ENCODE measurements at places on chromosomes 2 and 18. TPM values are rescaled to one million over a fixed set of nuclear protein-coding genes. Genes with fewer than 3 reads are reported as not detected.

- no peak for DNase-seq
These were observed 509.6 kb upstream of the POU3F3 start for GRCh38 chr2:104344306-104344705.

DNA sequence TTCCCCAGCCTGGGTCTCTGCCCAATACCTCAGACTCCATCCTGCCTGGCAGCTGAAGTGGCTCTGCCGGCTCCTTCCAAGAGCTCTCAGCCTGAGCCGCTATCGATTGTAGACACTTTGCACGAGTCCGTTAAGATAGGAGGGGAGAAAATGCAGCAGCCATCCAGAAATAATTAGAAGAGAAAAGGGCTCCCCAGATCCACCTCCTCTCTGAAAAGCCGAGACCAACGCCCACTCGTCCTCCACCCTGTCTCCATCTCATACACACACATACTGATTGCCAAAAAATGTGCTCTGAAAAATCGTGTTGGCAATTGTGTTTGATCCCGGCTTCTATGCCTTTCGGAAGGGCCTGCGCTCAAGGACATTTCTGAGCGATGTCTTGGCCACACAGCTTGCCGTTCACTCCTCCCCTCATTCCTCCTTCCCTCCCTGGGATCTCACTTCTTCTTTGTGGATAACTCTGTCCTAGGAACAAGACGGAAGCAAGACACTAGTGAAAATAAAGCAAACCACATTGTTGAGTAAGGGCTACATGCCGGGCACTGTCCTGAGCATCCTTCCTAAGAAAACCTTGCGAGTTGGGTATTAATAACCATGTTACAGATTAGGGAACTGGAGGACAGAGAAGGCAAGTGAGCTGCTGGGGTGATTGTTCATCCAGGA lies 372.8 kb upstream of the MYT1L start:
- no peak for DNase-seq

DNA sequence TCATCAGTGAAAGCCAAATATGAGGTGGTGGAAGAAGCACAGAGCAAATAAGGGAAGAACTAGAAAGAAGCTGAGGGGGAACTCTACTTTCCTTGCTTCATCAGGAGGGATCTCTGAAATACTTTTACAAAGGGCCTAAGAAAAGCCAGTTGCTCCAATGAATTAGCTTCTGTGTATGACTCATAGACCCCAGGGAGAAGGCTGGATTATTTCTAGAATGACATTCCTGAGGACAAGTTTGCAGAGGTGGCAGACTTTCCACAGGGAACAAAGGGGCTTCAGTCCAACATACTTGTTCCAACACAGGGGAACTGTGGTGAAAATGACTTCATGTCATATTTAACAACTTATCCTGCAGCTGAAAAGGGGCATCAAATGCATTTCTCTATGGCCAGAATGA lies 29.0 kb downstream of the DOK1 start:
- no peak for DNase-seq

DNA sequence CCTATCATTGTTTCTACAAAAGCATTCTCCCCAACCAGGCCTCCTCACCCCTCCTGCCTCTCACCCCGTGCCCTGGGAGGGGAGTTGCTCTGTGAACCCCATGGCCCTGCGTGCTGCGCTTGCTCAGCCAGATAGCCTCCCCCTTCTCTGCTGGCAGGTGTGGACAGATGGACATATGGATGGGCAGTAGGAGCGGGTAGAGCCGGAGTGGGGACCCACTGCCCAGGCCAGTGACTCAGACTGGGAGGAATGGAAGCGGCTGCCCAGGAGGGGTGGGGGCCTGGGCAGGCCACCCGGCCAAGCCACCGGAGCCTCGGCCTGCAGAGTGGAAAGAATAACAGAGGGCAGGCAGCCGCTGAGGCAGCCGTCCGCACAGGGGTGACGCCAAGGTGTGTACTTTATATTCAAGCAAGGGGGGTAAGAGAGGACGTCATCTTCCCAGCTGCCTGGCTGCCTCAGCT lies 8.7 kb downstream of the CYP26B1 start:
- DNase-seq, result no peak

- no peak for DNase-seq
These were observed 73.1 kb downstream of the MAPRE2 start for GRCh38 chr18:35114305-35114704.

DNA sequence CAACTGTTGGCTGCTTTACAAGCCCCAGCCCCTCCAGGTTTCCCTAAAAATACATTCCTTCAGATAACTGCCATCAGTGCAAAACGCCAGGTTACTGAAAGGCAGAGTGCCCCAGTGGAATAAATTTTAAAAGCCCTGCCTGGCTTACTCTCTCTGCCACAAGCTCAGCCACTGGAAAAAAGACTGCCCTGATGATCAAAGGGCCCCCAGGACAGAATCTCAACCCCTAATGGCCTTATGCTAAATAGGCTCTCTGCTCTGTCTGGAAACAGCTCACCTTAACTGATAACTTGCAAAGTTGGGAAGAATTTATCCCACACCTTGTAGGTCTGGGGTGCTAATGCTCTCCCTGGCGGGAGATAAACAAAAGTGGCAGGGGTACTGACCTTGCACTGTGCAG lies 33.9 kb downstream of the CFAP53 start:
- DNase-seq, result no peak

- no peak for DNase-seq
These were observed 86.7 kb upstream of the RANBP2 start for GRCh38 chr2:108632332-108633160.

- no peak for DNase-seq
These were observed 62.8 kb downstream of the EMILIN2 start for GRCh38 chr18:2909431-2910140.

DNA sequence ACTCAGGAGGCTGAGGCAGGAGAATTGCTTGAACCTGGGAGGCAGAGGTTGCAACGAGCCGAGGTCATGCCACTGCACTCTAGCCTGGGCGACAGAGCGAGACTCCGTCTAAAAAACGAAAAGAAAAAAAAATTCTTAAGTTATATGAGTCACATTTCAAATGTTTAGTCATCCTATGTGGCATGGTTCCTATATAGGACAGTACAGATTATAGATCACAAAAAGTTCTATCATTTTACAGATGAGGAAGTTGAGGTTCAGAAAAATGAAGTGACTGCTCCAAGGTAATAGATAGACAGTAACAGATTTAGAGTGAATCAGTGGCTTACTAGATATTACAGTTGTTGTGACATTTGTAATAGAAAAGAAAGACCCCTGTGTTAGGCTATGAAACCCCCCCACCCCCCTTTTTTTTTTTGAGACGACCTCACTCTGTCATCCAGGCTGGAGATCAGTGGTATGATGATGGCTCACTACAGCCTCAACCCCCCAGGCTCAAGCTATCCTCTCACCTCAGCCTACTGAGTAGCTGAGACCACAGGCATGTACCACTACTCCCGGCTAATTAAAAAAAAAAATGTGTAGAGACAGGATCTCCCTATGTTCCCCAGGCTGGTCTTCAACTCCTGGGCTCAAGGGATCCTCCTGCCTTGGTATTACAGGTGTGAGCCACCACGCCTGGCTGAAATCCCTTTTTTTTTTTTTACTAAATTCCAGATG lies 22.7 kb downstream of the PTPN4 start:
- no peak for DNase-seq

GRCh38 chr2:85187069-85187468 lies 53.9 kb downstream of the TCF7L1 start:
- no peak for DNase-seq

GRCh38 chr18:45935591-45936335 lies 31.4 kb downstream of the EPG5 start:
- no peak for DNase-seq

- no peak for DNase-seq
These were observed 79.9 kb upstream of the NDUFV2 start for GRCh38 chr18:9022397-9023155.

DNA sequence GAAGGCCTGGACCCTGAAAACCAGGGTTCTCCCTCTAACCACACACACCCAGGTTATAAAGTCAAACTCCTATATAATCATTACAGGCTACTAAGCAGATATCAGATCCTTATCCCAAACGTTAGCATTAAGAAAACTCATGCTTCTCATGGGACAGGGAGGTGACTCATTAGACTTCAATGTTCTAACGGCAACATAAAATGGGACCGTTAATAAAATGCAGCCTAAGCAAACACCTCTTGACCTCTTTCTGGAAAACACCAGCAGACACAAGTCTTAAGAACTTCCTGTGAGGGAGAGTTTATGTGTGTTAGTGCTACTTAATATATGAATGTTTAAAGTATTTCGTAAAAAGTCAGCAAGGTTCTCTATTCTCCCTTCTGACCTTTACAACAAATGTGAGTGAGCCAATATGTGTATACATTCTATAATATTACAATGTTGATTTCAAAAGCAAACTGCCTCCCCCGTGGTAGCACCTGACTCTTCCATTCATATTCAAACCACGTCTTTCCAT lies 31.7 kb downstream of the LPIN2 start:
- DNase-seq, result no peak

GRCh38 chr2:27049422-27050280 lies 1.8 kb upstream of the AGBL5 start:
- peak; percentile 92 for DNase-seq

DNA sequence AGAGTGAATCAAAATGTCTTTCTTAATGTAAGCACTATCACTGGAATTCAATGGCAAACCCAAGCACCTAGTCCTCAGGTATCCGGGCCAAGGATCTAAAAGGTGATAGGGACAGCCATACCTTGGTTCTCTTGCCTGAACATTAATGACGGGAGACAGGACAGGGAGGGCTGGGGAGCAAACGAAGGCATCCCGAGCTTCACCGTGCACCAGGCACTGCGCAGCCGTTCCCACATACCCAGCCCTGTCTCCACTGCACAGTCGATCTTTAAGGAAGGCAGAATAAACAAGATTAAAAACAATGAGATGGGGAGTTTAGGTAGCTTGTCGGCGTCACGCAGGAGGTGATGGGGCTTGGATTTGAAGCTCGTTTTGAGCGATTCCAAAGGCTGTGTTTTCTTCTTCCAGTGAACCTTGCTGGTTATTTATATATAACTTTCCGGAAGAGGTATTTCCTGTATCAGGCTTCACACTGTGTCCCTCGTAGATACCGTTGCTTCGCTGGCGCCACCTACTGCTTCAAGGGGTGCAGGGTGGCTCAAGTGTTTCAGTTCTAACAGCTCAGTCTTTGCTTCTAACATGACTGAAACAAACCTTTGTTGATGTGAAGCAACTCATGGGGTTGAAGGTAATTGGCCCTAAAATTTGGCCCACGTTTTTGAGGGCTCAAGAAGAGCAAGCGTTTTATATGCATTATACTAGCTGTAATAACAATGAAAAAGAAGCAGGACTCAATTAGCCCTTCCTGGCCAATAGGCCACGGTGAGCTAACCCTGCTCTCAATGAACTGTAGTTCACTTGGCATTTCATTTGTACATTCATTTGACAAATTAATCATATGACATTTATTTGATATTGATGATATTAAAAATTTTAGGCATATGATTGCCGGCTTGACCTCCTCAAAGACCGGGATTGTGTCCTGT lies 77.4 kb downstream of the DCDC2C start:
- peak; percentile 81 for DNase-seq

- DNase-seq, result no peak
These were observed 211.2 kb downstream of the VAPA start for GRCh38 chr18:10124967-10125366.

GRCh38 chr2:200298816-200299215 lies 7.7 kb upstream of the SPATS2L start:
- no peak for DNase-seq

DNA sequence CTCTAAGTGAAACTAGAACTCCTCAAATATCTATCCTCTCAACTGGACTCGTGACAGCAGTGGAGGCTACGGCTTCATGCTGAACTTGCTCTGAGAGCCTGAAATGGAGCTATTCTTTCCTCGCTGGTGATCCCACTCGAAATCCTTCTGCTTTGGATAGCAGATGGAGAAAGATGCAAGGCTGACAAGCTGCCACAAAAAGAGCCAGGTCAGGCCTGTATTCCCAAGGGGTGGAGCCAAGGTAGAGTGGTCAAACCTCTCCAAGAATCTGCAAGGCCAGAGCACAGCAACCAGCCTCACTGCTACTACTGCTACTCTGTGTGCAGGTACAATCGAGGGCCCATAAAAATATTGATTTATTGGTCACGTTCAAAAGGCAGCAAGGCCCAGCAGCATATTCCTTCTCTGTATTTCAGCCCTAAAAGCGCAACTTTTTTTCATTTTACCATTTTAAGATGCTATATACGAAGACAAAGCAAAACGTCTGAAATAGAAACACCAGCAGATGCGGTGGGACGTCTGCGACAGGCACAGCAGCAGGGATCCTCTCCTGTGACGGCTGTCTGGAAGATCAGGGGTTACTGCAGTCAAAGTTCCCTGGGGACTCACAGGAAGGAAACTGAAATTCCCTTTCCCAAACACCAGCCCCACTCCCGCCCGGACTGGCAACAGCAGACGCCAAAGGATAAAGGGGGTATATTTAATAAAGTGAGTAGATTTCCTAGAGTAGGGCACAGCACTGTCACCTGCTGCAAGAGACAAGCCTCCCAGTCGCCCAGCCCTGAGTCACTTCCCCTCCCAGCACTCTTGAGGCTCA lies 2.4 kb downstream of the SPRED2 start:
- DNase-seq, result no peak

DNA sequence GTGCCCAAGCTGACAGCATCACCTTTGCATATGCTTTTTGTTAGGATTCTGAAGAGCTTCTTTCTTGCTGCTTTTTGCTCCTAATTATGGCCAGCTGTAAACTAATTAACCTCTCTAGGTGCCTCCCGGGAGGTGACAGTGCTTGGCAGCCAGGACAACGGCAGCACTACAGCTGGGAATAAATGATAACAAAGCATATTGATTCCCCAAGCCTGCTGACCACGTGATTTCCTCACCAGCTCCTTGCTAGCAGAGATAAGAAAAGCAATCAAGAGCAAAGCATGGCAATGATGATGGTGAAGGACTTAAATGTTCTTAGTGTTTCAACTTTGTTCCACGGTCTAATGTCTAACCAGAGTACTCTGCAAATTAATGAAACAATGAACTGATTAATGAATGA lies 1074.4 kb upstream of the GYPC start:
- DNase-seq, result no peak

Gene SLC11A1
- 2.2 TPM for total RNA-seq

Gene AKAIN1
- total RNA-seq, result not detected

Gene MOB1A
- total RNA-seq, result 62.7 TPM

Gene IL36RN
- total RNA-seq, result 94.8 TPM

Gene LONRF2
- total RNA-seq, result 0.88 TPM

Gene DES
- 19.4 TPM for total RNA-seq
